ENCODE measurements at places on chromosomes 13 and 19.

GRCh38 chr19:1288833-1289685 lies 3.4 kb downstream of the EFNA2 start:
- DNase-seq: no peak

GRCh38 chr13:23440821-23441618 lies 7.5 kb upstream of the SACS start:
- DNase-seq: no peak

DNA sequence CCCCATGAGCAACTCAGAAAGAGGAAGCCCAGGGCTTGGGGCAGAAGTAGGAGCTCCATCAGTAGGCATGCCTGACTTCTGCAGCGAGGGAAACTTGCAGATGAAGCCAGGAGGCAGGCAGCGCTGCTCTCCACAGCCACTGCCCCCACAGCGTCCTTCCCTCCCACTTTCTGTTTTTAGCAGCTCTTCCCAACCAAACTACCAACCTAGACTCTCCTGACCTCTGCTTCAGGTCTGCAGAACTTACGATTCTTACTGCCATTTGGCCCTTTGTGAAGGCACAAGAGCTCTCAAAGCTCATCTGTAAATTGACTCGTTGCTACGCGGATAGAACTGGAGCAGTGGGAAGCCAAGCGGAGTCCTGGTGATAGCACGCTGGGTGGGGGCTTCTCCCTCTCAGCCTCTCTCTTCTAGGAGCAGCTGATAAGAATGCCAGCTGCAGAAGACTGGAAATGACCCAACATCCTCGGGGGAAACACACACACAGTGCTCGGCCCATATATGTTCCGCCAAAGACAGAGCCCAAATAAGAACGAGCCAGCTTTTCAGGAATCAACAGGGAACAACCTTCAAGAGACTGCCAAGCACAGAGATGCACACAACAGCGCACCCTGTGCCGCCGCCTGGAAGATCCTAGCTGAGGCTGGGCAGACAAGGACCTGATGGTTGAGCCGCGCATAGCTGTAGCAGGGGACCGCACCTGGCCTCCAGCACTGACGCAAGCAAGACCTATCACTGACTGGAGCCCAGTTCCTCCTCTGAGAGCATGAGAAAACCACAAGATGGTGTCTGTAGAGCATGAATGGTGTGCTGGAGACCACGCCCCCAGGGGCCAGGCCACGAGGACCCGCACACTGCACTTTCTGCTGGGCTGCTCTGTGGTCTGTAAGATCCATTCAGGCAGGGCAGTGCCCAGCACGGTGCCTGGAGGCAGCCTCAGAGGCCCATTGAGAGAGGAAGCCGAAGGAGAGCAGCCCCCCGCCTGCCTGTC lies 15.9 kb upstream of the SLC35E1 start:
- DNase-seq: peak; percentile 39

DNA sequence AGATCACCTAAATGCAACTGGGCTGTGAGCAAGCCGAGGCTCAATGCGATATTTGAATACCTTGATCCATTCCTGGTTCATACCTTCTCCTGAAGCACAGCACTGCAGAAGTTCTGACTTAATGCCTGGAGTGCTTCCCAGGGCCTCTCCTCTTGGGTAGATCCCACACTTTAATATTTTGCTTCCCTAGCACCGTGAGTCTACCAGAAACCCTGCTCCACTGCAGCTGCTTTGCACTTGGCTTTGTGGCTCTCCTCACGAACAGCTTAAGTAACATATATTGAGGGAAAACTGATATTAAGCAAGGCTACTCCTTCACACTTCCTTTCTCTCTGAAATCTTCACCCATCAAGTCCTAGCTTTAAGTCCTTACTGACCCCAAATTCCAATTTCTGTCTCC lies 51.6 kb upstream of the C13orf42 start:
- DNase-seq: no peak

- no peak for DNase-seq
Measured at GRCh38 chr19:33641261-33641660, 19.5 kb downstream of the CHST8 start.

GRCh38 chr19:42284591-42285341 lies 15.7 kb downstream of the CIC start:
- peak; percentile 8 for DNase-seq

GRCh38 chr13:34808649-34809048 lies 133.4 kb upstream of the NBEA start:
- no peak for DNase-seq

- DNase-seq: no peak
Measured at GRCh38 chr13:110216006-110216397, 91.0 kb downstream of the COL4A1 start.

GRCh38 chr19:44024900-44025216 lies 321 bp upstream of the ZNF222 start:
- DNase-seq: no peak

DNA sequence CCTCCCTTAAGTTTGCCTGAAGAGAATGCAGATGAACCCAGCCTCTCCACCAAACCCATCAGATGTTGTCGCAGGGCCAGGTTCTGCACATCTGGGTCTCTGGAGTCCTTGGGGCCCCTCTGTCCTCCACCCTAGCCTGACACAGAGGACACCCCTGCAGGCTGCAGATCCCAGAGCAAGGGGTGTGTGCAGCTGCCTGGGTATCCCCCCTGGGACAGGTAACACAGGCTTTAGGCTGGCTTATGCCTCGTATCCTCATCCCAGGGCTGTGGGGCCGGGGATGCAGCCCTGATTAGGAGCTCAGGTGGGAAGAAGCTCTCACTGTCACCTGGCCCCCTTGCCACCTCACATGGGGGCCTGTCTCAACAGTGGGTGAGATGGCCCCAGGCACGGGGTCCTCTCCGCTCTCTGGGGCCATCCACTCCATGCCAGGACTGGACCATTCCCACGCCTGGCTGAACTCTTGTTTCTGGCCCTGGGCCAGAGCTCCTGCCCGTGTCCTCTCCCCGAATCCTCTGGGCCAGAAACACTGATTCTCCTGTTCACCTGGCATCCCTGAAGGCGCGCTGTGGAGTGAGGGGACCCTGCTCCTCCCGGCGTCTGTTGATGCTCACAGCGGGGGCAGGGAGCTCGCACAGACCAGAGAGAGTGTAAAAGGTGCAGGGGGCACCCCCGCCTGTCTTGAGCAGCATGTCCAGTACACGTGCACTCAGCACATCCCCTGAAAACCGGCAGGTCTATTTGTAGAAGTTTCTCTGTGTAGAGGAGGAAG lies 38.7 kb upstream of the TPM4 start:
- DNase-seq: no peak

DNA sequence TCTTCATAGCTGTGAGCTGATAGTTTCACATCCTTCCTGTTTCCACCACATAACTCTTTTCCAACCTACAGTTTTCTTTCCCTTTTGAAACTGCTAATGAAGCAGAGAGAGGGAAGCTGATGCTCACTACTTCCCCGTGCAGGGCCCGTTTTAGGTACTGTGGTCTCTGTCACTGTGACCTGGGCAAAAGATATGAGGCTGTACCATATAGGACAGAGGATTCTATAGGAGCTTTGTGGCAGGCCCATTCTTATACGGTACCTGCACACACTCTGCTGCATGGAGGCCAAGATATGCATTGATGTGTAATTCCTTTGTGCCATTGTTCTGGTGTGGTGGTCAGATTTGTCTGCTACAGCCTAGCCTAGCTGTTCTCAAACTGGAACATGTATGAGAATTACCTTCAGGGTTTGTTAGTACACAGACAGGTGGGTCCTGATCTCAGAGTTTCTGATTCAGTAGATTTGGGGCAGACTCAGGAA lies 577.3 kb downstream of the LMO7 start:
- DNase-seq: no peak

DNA sequence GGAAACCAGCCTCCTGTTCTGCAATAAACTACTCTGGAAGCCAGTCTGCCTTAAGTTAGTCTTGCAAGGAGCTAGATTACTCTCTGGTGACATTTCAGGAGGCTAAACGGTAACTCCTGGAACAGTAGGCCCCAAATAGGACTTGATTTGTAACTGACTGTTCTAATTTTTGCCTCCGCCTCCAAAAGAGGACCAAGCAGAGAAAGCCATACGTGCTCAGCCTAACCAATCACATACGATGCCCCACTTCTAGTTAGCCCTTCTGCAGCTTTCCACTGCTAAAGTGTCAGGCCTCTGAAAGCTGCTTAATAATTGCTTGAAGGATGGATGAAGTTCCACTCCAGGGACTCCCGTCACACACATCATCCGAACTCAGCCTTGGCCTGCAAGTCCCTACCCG lies 744 bp downstream of the ZNF805 start:
- no peak for DNase-seq

DNA sequence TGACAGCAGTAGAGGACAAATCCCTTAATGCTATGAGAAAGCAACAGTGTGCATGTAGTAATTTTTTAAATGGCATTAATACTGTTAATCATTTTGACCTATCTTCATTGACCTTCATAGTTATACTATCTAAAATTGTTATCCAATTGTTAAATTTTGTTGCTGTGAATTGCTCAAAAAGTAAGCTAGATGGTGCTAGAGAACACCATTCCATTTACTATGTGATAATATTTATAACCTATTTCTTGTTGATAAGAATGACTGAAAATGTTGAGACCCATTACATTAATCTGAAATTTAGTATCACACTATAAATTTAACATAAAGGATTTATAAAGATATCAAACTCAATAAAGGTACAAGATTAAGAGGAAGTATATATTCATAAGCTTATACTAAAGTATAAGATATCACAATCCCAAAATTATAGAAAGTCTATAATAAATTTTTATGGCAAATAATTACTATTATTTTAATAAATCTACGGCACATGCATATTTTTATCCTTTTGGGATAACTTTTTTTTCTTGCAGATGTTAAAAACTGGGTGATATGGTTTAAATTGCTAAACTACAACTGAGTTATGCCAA lies 1573.3 kb downstream of the PCDH9 start:
- DNase-seq: peak; percentile 16

- no peak for DNase-seq
Measured at GRCh38 chr19:42247640-42248199, 5.3 kb upstream of the GSK3A start.

DNA sequence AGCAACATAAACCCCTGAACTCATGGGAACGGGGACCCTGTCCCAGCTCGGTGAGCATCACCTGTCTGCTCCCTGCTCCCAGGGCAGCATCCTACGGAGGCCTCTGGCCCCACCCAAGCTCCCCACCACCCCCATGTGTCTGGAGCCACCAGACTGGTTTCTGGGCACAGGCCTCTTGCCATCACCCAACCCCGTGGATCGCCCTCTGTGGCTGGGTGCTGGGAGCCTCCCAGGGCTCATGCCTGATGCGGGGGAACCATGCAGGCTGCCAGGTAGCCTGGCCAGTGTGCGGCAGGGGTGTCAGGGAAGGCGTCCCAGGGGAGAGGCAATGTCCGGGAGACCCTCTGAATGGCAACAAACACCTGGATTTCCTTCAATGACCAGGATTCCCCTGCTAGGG lies 2.7 kb downstream of the MICOS13 start:
- no peak for DNase-seq

DNA sequence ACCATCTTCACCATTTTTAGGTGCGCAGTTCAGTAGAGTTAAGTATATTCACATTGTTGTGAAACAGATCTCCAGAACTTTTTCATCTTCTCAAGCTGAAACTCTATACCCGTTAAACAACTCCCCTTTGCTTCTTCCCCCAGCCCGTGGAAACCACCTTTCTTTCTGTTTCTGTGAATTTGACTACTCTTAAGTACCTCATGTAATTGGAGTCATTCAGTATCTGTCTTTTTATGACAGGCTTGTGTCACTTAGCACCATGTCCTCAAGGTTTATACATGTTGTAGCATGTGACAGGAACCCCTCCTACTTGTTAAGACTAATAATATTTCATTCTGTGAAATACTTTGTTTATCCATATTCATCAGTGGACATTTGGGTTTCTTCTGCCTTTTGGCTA lies 52.8 kb downstream of the TNFRSF19 start:
- DNase-seq: no peak

DNA sequence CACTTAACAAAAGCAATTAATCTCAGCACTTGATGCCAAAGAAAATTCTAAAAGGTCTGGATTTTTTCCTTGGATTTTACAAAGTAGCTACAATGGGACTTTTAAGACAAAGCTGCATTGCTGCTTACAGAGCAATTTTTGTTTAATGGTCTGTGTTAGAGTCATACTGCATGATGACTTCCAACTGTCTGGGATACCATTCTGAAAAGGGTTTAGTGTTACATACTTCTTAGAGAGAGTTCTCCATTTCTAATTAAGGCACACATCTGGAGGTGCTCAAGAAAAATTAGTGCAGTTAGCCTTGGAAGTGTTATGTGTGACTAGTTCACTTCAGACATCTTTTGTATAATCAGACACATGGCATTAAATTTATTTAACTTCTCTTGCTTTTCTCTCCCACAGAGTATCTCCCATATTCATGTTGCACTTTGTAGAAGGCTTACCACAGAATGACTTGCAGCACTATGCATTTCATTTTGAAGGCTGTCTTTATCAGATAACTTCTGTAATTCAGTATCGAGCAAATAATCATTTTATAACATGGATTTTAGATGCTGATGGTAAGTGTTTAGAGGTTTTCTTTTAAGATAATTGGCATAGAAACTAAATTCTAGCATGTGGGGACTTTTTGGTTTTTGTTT lies 35.1 kb downstream of the USPL1 start:
- no peak for DNase-seq

DNA sequence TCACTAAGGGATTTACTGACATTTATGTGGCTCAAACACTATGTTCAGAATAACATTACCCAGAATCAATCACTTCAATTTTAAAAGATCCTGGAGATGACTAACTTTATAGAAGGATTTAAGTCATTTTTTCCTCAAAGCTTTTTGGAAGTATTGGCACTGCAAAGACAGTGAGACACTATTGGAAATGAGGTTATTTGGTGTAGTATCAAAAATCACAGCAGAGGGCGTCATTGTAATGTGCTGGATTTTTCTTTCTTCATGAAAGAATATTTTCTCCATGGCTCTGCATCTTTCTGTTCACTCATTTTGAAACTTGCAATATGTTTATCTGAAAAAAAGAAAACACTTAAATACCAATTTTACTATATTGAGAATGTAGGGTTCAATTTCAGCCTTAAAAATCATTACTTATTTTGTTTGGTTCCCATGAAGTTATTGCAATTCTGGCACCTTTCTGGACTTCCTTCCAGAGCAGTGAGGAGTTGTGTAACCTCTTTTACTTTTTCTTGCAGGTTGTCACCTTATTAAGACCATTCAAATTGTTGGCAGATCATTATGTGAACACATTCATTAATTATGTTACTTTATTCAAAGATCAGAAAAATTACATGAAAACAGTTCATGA lies 3.7 kb upstream of the CSNK1A1L start:
- DNase-seq: peak; percentile 28

GRCh38 chr13:94228763-94229162 lies 250.7 kb downstream of the DCT start:
- DNase-seq: no peak

GRCh38 chr19:12833738-12834565 lies 427 bp downstream of the RTBDN start:
- no peak for DNase-seq

Measured in NCI-H1092 treated with DMSO at 0.1 percent for 48 hours (cell line).